NCI-H187 treated with DMSO at 0.1 percent for 48 hours (cell line): ENCODE measurements at places on chromosomes 2 and 18.

GRCh38 chr18:36734596-36734995 is 94.2 kb downstream of the TPGS2 start:
- DNase-seq, result no peak

GRCh38 chr18:54957996-54958395 is 1.3 kb downstream of the CCDC68 start:
- DNase-seq, result no peak

DNA sequence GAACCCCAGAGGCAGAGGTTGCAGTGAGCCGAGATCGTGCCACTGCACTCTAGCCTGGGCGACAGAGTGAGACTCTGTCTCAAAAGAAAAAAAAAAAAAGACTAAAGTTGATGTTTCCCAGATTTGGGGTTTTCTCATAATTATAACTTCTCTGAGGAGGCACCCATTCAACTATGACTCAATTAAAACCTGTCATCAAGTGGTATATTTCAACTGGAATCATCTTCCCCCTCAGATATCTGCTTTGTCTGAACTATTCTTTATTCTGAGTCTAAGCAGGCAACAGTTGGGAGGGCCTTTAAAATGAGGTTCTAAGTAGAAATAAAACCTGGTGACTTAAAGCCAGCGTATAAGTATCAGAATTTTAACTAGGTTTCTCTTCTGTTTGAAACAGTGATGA is 88.5 kb downstream of the PTRHD1 start:
- DNase-seq, result no peak

GRCh38 chr18:59159986-59160385 is 20.3 kb downstream of the SEC11C start:
- DNase-seq, result no peak

- no peak for DNase-seq
Observed at GRCh38 chr18:43422518-43422917, 145.2 kb upstream of the SYT4 start.
